GM04504 (cell line): ENCODE measurements at places on chromosomes 3 and 15.

DNA sequence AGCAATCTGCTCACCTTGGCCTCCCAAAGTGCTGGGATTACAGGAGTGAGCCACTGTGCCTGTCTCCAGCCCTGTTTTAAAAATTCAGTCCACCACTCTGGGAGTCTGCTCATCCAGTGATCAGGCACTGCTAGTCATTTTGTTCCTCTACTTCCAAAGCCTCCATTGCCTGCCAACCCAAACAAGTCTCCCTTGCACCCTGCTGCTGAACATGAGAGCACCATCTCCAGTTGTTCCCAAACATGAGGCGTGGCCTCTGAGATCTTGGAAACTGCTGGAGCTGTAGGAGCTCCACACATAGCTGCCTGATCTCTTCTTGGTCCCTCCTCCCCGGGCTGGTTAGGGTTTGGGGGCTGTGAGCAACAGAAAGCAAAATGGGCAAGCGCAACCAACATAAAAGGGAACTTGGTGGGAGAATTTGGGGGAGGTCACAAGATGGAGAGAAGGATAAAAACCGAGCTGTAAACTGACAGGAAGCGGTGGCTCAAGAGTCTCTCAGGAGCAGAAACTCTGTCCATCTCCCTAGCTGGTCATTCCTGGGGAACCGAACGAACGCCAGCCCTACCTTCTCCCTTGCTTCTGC lies 49.6 kb upstream of the TLE3 start:
- DNase-seq = no peak

DNA sequence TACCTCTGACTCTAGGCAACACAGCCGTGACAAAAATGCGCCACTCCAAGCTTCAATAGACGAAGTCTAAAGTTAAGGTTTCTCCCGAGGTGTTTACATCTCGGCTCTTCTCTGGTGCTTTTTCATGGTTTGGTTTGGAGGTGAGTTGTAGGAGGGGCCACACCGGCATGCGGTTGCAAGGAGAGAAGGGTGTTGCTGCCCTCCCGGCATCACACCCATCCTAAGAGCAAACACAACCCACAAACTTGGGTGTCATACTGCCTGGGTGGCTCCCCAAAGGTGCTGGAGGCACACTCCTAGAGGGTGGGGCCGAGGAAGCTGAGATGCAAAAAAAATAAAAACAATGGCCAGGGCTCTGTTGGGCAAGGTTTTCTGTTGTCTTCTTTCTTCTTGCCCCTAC lies 225.2 kb upstream of the ICE2 start:
- no peak for DNase-seq

DNA sequence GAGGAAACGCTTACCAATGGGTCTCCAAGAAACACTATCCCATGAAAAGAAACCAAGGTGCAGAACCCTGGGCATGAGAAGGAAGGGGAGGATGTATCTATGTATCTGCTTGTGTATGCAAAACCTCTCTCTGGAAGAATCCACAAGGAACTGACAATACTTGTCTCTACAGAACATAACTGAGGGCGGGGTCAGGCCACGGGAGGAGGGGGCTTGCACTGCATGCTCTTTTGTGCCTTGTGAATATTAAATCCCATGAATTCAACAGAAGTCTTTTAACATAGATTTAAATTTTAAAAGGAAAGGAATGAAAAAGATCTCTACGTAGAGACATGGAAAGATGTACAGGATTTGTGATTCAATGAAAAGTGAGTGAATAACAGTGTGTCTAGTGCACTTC lies 57.8 kb downstream of the RPN1 start:
- no peak for DNase-seq

DNA sequence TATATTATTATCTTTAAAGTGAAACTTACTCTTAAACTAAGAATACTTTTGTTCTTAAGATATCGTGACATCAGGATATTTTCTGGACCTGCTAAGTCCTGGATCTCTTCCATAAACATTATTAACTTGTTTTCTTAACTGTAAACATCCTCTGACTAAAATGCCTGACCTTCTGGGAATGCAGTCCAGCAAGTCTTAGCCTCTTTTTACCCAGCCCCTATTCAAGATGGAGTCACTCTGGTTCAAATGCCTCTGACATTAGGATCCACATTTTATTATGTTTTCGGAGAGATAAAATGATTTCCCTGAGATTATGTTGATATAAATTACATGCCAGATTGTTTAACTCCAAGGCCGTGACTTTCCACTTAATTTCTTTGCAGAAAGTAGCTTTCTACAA lies 37.6 kb downstream of the OSTN start:
- no peak for DNase-seq

DNA sequence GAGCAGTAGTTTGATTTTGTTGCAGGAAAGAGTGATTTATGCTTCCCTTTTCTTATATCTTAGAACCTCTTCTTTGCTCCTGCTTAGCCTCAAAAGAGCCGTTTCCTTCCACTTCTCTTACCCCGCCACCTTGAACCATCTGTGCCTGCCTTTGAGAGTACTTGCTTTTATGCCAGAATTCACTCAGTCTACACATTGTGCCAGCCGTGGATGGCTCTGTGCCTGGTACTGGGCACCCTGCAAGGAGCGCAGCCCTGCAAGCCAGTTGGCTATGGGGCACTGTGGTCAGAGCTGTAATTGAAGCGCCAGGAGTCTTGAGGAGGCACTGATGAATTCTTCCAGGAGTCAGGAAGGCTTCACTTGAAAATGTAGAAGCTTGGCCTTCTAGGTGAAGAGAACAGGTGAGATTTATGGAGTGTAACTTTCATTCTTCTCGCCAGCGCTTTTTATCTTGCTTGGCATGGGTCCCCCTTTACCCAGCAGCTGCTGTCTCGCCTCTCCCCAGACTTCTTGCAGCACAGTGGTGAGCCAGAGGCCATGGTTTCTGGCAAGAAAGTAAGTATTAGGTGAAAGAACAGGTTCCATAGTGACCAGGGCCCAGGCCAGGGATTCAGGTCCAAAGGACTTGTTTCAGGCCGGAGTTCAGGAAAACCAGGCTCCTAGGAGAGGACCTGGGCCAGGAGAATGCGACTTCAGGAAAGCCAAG lies 4.9 kb downstream of the TMED3 start:
- DNase-seq = no peak
